ENCODE measurements at places on chromosomes 4 and X. TPM values are rescaled to one million over a fixed set of nuclear protein-coding genes. Genes with fewer than 3 reads are reported as not detected.

DNA sequence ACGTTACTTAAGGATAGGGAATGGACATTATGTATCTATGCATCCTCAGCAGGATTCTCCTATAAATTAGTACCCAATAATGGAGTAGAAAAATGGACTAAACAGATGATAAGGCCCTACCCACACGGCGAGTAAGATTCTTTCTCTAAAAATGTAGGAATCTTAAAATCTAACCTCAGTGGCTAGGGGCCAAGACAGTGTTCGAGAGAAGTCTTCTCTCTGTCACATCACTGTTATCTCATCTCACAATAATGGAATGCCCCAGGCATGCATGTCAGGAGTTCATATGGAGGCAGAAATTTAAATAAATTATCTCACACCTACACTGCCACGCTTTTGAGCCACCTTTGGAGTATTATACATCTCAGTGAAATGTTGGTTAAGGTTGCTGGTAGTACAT, 132.9 kb downstream of the LDB2 start:
- DNase-seq = no peak

GRCh38 chr4:171794528-171794927, 18.7 kb upstream of the GALNTL6 start:
- DNase-seq = no peak

DNA sequence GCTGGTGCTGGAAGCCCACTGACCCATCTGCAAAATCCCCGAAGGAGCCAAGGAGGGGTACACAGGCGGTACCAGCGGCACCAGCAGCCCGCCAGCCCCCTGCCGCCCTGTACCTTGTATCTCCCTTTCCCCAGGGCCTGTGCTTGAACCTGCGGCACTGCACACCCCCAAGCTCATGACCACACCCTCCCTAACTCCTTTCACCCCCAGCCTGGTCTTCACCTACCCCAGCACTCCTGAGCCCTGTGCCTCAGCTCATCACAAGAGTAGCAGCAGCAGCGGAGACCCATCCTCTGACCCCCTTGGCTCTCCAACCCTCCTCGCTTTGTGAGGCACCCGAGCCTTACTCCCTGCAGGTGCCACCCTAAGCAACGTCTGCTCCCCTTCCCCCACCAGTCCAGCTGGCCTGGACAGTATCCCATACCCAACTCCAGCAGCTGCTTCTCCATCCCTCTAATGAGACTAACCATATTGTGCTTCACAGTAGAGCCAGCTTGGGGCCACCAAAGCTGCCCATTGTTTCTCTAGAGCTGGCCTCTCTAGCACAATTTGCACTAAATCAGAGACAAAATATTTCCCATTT, 94.9 kb downstream of the LARP1B start:
- DNase-seq = no peak

DNA sequence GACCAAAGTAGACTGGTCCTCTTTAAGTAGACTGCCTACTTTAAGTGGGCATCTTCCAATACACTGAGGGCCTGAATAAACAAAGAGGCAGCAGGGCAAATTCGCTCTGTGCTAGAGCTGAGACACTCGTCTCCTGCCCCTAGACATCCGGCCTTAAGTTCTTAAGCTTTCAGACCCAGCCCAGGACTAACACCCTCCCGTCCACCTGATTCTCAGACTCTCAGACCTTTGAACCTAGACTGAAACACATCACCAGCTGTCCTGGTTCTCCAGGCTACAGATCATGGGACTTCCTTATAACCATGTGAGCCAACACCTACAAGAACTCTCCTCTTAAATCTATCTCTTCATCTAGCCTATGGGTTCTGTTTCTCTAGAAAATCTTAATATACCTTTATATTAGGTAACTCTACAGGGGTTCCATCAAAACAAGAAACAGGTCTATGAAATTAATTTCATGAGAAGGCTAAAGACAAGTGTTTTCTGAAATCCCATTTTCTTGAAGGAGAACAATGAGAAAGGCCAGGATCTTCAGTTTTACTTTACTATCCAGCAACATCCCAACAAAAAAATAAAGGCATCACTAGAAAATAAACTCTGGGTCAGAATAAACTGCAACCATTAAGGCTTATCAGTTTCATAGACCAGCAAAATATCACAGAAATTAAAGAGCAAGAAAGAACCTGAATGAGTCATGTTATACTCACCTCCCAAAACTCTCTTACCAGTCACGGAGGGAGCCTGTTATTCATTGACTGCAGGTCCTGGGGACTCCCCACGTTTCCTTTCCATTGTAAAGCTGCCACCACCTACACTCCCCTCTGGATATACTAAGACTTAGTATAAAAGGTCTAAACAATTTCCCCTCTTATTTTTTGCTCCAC, 14.8 kb downstream of the ADGRA3 start:
- DNase-seq = no peak

DNA sequence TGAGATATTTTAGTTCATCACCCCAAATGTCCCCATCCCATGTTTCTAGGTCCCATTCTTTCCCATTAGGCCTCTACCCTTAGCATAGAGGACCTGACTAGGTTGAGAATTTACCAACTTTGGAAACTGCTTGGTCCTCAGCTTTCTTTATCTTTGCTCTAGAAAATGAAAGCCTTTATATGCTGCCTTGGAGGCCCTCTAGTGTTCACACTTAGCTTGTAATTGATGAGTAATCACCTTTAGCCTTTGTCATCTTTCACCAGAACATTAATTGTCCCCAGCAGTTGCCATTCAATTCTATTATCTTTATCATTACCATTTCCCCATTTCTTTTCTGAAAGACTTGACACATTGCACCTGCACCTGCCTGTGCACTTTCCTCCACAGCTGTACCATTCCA, 589.2 kb upstream of the NR3C2 start:
- DNase-seq = no peak

- no peak for DNase-seq
Measured at GRCh38 chrX:55342533-55343501, 78.1 kb upstream of the PAGE3 start.

DNA sequence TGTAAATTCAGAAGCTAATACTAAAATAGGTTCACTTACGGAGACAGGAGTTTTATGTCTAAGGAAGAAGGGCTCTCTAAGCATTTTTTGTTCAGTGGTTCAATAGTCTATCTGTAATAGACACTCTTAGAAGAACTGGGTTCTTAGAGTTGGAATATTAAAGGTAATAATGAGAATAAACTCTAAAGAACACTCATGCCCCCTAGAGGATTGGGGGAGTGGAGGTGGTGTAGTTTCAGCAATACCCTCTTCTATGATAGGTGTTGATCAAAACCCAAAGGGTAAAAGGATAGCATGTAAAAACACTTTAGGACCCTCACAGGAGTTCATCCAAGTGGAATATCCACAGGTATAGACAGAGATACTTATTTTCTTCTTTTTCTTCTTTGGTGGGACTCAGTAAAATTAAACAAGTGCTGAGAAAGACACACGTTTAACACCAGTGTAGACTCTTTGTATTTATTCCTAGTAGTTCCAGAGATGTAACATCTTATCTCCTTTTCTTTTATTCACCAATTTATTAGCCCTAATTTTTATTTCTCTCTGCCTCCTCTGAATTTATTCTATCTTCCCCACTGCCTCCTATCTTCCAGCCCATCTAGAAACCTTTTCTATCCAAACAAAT, 25.7 kb upstream of the MND1 start:
- DNase-seq = no peak

The SPACA5 gene
- total RNA-seq = not detected

DNA sequence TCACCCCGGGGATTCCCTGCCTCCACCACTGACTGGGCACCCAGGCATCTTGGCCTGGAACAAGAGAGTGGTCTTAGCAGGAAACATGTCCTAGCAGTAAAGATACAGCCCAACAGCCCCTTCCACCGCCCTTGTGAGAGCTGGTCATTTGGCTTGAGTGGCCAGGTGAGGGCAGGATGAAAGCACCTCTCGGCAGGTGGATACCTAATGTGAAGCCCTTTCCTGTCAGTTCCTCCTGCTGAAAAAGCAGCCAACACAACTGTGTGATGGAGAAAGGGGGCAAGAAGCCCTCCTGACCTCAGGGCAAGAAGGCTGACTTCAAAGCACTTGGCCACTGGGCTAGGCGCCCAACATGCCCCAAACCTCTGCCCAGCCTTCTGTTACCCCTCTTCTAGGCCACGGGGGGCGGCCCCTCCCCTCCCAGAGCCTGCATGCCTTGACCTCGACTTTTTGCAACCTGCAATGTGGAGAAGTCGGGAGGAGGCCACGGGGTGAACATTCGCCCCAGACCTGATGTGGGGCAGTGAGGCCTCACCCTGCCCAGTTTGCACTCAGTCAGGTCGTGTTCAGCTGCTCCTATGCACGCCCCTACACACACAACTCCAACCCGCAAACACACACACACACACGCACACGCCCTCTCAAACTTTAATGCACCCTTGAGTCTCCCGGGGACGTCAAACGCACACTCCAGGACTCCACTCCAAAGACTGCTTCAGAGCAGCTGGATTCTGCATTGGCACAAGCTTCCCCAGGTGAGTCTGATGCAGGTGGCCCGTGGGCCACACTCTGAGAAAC, 1.1 kb downstream of the LGI2 start:
- DNase-seq = no peak

The CSAG1 gene
- not detected for total RNA-seq

DNA sequence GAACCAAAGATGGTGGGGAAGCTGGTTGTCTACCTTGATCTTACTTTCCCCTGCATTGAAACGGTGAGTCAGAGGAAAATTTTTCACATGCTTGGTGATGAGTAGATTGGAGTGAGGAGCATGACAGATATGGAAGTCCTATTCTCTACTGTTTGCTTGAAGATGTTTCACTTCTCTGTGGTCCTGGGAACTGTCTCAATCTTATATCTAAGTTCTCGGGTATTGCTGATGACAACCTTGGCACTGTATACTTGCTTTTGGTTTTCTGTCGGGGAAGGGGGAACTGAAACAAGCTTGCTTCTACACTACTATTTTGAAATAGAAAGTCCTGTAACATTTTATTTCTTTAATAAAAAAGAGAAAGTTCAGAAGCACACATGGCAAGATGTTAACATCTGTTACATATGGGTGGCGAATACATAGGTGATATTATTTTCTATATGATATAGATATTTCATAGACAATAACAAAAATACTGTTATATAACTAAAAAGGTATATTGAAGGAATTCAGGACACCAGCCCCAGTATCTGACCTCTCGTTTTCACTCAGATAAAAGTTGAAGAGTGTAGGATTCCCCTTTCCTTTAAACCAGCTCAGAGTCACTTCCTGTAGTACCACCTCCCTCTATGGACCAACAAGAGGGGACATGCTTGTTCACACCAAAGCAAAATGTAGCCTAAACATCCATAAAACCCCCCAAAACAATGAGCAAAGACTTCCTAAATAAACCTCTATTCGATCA, 88.8 kb downstream of the FMR1NB start:
- DNase-seq = no peak

GRCh38 chrX:131277543-131278136, 11.5 kb downstream of the IGSF1 start:
- DNase-seq = no peak

GRCh38 chr4:2800691-2801596, 8.1 kb downstream of the SH3BP2 start:
- peak; percentile 51 for DNase-seq

The ADH7 gene
- not detected for total RNA-seq

All from uterus (tissue), 4 donors.